ENCODE measurements at places on chromosomes 11 and 22.

- DNase-seq, result no peak
These were observed 1.0 kb downstream of the FUT4 start for GRCh38 chr11:94544646-94545263.

DNA sequence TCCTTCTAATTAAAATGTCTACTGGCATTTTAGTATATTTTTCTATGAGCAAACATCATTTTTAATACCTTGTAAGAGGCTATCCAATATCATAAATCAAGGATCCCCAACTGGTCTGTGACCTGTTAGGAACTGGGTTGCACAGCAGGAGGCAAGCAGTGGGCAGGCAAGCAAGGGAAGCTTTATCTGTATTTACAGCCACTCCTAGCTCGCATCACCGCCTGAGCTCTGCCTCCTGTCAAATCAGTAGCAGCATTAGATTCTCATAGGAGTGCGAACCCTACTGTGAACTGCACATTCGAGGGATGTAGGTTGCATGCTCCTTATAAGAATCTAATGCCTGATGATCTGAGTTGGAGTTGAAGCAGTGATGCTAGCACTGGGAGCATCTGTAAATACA, 70.2 kb upstream of the CREB3L1 start:
- DNase-seq, result no peak

DNA sequence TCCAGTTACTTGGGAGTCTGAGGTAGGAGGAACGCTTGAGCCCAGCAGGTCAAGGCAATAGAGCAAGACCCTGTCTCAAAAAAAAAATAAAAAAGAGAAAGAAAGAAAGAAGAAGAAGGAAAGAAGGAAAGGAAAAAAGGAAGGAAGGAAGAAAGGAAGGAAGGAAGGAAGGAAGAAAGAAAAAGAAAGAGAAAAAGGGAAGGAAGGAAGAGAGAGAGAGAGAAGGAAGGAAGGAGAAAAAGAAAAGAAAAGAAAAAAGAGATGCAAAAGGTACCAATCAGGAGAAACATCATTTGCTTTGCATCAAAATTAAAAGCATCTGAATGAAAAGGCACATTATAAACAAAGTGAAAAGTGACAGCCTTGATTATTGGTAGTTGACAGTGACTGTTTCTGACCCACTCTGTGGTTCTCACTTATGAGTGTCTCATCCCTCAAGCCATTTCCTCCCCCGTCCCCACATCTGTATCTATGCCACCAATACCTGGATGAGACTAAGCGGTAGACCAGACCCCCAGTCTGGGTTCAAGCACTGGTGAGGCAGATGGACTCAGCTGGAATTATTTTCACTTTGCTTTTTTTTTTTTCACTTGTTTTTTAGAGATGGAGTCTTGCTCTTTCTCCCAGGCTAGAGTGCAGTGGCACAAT, 33.0 kb upstream of the XBP1 start:
- no peak for DNase-seq

DNA sequence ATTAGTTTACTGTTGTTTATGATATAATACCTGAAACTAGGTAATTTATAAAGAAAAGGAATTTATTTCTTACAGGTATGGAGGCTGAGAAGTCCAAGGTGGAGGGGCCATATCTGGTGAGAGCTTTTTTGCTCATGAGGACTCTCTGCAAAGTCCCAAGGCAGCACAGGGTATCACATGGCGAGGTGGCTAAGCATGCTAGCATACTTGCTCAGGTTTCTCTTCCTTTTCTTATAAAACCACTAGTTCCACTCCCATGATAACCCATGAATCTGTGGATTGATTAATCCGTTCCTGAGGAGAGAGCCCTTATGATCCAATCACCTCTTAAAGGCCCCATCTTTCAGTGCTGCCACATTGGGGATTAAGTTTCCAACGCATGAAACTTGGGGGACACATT, 82.7 kb downstream of the PHF21A start:
- no peak for DNase-seq

GRCh38 chr11:2847561-2847960, 38.0 kb downstream of the CDKN1C start:
- DNase-seq, result no peak

DNA sequence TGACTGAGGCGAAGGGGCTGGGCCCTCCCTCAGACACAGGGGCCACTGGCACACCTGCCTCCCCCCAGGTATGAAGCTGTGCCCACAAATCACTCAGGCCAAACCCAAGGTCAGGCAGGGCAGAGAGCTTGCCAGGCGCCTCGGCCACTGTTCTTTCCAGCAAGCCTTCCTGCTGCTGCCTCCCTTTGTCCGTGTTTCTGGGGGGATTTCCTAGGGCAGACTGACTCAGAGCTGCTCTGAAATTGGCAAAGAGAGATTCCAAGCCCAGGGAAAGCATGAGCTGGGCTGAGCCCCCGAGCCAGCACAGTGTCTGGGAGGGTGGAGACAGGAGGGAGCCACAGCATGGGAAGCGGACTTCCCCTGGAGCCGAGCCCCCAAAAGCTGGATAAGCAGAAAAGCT, 33.2 kb downstream of the PPP2R1B start:
- no peak for DNase-seq

- no peak for DNase-seq
These were observed 84.4 kb downstream of the CD44 start for GRCh38 chr11:35223371-35223796.

DNA sequence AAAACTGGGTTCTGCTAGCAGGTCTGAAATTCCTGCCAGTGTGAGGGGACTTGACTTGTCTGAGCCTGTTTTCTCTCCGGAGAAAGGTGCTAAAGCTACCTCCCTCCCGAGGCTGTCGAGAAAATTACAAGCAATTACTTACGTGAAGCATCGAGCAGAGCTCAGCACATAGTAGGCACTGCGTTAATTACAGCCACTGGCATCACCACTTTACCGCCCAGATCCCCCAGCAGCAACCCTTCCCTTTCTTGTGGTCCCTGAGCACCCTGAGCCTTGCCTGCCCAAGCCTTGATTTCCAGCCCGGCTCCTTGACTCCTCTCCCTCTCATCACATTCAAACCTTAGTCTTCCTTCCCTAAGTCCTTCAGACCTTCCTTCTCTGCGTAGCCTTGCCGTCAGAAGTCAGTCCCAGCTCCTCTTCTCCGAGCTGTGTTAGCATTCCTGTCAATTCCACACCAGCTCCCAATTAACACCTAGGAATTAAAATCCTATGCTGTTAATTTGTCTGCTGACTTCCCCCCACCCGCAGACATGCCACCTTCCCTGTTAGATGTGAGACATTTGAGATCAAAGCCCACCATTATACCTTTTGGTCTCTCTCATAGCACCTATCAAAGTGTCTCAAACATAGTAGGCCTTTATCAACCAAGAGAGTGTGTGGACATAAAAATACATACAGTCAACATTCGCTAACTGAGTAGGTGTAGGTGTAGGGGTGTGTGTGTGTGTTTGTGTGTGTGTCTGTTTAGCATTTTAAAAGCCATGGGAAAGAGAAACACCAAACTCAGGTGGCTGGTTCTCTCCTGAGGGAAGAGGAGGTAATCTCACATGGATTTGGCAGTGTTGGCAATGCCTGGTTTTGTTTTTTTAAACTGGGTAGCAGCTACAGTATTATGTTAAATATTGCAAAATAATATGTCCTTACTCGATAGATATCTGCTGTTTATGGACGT, 2.8 kb upstream of the KCNJ5 start:
- no peak for DNase-seq

DNA sequence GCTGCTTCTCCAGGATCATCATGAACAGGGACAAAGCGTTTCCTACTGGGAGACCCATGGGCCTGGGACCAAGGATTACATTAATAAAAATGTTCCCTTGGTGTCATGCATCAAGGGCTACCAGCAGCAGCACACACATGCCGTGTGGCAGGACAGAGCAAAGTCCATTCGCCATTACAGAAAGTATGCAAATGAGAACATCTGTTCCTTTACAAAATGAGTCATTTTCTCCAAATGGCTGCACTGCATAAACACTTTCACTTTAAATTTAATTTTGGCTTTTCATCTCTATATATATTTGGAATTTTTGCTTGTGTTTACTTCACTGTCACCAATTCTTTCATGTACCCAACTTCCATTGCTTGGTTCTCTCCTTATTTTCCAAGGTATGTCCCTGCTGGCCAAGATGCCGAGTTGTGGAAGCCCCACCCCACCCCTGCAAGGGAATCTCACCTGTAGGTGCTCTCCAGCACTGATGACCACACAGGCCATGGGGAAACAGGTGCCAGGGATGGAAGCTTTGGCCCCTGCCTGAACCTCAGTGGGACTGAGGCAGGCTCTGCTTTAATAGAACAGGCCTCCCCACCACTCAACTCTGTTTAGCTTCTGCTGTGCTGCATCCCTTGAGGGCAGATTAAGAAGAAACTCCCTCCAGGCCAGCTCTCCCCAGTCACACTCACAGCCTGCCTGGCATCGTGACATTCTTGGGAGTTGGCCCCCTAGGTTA, 15.6 kb upstream of the GNAZ start:
- no peak for DNase-seq

DNA sequence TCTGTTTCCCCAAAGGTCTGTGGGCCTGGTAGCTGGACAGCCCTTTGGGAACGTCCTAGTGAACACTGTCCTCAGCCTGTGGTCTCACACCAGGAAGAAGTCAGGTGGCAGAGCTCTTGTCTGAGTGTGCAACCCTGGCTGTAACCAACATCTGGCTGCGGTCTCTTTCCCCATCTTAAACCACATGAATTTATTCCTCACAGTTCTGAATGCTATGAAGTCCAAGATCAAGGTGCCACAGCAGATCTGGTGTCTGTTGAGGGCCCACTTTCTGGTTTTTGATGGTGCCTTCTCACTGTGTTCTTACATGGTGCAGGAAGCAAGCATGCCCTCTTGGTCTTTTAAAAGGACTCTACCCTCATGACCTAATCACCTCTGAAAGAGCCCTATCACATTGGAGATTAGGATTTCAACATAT, 2.7 kb downstream of the UPB1 start:
- no peak for DNase-seq

DNA sequence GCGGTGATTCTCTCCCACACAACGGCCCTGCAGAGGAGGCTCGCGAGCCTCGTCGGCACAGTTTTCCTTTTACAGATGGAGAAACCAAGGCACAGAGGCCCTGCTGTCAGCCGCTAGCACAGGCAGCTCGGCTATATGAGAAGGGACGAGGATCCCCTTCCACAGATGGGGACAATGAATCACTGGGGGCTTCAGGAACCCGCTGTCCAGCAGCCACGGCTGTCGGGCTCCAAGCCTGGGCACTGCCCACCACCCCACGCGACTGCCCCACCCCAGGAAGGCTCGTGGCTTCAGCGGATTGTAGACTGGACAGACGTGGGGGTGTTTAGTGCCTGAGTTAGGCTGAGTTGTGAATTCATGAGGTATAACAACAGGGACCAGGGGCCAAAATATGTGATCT, 17.2 kb upstream of the FGF3 start:
- no peak for DNase-seq

Measured in H4 (cell line).